GM10248 (cell line): ENCODE measurements at places on chromosomes 12 and 14.
A peak's percentile ranks its signal among the peaks of the same experiment; 100 is the strongest.

- no peak for DNase-seq
Measured at GRCh38 chr14:66022526-66022925, 463.6 kb upstream of the CCDC196 start.

- no peak for DNase-seq
Measured at GRCh38 chr12:86663716-86664115, 407.5 kb upstream of the MGAT4C start.

GRCh38 chr14:105709281-105710118 is 183.1 kb downstream of the TMEM121 start:
- no peak for DNase-seq

DNA sequence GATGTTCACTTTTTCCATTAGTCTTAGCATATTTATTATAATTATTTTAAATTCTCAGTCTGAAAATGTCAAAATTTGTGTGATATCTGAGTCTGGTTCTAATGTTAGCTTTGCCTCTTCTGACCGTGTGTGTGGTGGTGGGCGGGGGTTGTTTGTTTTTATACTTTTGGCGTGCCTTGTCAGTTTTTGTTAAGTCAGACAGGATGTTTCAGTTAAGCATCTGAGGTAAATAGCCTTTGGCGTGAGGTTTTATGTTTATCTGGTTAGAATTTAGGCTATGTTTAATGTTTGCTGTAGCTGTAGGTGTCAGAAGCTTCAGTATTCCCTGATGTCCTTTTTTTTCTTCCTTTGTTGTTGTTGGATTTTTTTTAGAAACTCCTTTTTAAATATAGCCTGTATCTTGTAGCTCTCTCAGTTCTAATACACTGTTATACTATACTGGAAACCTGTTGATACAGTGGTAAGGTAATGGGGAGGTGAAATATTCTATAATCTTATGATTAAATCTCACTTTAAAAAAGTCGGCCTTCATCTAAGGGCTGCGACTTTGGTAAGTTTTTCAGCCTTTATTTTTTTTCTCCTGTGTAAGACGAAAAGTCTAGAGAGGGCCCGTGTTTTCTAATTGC is 111.6 kb downstream of the SCAF11 start:
- DNase-seq, result no peak

- no peak for DNase-seq
Measured at GRCh38 chr14:44154874-44155273, 352.2 kb downstream of the FSCB start.

DNA sequence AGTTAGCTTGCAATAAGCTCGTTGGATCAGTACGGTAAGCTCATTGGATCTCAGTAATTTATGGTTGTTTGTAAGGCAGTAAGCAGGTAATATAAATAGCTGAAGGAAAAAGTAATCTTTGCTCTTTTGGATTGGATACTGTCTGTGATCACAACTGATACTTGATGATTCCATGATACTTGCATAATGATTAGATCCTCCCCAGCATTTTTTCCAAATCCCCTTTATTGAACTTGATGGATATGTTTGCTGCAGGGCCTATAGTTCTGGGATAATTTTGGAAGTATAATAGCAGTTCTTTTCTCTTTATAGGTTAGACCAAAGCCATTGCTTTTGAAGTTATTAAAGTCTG is 5.2 kb downstream of the MDM2 start:
- DNase-seq, result no peak

DNA sequence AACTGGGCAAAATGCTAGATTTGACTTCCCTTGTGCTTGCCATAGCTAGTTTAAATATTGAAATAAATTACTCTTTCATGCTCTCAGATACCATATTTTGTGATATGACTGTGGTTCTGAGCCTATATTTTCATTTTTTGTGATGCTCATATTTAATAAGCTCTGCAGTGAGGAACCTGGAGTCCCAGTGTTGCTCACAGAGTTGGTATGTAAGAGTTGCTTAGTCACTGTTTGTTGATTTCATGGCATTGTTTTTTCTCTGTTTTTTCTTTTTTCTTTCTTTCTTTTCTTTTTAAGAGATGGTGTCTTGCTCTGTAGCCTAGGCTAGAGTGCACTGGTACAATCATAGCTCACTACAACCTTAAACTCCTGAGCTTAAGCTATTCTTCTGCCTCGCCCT is 750.5 kb upstream of the TMEM132C start:
- no peak for DNase-seq

- DNase-seq, result no peak
Measured at GRCh38 chr14:101130861-101131260, 227.3 kb upstream of the RTL1 start.

- DNase-seq, result no peak
Measured at GRCh38 chr14:96090441-96091148, 51.4 kb downstream of the C14orf132 start.

- DNase-seq, result no peak
Measured at GRCh38 chr12:67786086-67786485, 137.5 kb downstream of the DYRK2 start.

DNA sequence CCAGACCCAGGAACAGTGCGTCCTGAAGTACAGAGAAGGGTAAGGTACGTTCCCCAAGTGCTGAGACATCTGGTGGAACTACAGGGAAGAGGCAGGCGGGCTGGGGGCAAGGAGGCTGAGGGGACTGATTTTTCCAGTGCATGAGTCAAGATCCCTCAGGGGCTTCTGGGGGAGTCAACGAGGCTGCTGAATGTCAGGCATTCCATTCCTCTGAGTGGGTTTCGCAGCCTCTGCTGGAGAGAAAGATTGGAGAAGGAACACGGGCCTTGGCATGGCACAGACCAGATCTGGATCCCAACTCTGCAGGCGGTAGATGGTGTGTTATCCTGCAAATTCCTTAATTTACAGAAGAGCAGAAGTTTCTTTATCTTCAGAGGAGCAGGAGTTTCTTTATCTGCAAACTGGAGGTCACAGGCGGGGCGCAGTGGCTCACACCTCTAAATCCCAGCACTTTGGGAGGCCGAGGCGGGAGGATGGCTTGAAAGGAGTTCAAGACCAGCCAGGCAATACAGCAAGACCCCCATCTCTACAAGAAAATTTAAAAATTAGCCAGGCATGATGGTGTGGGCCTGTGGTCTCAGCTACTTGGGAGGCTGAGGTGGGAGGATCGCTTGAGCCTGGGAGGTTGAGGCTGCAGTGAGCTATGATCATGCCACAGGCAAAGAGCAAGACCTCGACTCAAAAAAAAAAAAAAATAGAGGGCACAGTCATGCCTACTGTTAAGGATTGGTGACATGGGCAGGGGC is 132.6 kb upstream of the MAP1LC3B2 start:
- DNase-seq, result no peak

- DNase-seq, result no peak
Measured at GRCh38 chr14:77052281-77053044, 24.0 kb upstream of the IRF2BPL start.

DNA sequence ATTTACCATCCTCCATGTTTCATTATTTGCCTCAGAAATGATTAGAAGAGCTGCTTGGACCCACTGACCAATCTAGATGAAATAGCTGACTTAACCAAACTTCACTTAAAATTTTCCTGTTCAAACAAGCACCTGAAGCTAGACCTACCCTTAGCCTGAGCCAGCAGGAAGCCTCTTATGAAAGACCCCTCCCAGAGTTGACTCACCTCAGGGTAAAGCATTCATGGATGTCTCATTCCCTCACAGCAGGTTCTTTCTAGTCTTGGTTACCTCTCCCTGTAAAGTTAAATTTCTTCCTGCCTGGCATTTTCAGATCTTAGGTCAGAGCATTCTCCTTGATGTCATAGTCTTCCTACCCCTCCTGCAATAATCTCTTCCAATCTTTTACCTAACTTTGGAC is 1209.8 kb downstream of the FLRT2 start:
- no peak for DNase-seq

DNA sequence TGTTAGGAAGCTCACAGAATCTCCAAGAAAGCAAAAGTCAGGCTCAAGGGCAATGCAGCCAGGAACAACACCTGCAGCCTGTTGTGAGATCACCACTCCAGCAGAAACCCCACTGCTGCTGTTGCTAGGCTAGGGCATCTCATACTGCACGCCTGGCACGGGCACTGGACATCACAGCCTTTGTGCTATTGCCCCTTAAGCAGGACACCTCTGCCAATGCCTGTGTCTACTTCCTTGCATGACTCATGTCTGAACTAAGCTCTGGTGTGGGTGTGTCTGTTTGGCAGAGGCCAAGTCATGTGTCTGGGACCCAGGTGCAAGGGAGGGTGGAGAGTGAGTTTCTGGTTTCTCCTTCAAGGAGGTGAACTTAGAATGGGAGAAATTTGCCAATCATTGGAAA is 10.0 kb upstream of the DDX47 start:
- DNase-seq, result peak; percentile 68

- no peak for DNase-seq
Measured at GRCh38 chr14:74705613-74706500, 7.0 kb downstream of the AREL1 start.

GRCh38 chr14:44204061-44204835 is 302.8 kb downstream of the FSCB start:
- DNase-seq, result no peak

- DNase-seq, result no peak
Measured at GRCh38 chr12:45089411-45090075, 38.6 kb upstream of the DBX2 start.

GRCh38 chr14:67962215-67962644 is 142.7 kb downstream of the RAD51B start:
- DNase-seq, result peak; percentile 55

- DNase-seq, result no peak
Measured at GRCh38 chr12:124277394-124278241, 17.3 kb upstream of the RFLNA start.

GRCh38 chr12:5784462-5785130 is 160.5 kb downstream of the ANO2 start:
- no peak for DNase-seq

DNA sequence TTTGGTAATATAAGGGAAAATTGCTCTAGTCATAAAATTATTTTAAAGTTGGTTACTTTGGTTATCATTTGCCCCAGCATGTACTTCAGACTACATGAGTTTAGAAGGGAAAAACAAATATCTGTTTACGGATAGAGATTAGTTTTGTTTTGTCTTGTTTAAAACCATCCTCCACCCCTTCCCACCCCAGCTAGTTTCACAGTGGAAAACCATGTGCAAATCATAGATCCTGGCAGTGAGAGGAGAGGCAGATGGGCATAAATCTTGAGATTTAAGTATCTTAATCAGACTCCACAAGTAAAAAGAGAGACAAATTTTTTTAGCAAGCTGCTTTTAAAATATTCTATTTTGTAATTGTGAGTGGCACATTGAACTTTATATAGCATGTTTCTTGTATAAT is 424.7 kb downstream of the TMEM117 start:
- no peak for DNase-seq

GRCh38 chr14:101512376-101512695 is 49.0 kb upstream of the DIO3 start:
- no peak for DNase-seq

DNA sequence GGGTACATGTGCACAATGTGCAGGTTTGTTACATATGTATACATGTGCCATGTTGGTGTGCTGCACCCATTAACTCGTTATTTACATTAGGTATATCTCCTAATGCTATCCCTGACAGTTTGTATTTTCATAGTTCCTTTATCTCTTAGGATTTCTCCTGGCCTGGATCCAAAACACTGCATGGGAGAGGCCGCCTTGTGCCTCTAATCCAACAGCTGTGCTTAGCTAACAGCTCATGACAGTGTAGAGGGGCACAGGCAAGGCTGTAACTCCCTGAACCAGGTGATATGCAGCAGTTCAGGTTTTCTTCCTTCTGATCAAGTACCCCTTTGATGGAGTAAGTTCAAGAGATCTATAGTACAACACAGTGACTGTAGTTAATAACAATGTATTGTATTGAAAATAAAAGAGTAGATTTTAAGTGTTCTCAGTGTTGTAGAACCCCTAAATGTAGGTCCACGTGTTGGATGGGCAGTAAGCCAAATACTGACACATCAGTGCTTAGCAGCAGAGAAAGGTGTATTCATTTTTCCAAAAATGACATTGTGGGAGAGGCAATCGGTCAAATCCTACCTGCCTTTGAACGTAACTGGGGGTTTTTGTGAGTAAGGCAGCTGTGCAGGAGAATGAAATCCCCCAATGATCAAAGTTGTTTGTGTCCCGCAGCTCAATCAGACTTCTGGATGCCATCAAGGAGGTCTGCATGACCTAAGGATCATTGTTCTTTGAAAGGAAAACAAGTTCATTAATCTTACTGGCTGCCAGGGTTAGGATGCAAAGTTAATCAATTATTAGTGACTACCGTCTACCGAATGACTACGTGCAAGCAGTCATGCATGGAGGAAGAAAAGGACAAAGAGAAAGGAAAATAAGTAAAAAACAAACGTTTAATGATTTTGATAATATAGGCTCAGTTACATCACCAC is 89.3 kb upstream of the FGD4 start:
- no peak for DNase-seq

DNA sequence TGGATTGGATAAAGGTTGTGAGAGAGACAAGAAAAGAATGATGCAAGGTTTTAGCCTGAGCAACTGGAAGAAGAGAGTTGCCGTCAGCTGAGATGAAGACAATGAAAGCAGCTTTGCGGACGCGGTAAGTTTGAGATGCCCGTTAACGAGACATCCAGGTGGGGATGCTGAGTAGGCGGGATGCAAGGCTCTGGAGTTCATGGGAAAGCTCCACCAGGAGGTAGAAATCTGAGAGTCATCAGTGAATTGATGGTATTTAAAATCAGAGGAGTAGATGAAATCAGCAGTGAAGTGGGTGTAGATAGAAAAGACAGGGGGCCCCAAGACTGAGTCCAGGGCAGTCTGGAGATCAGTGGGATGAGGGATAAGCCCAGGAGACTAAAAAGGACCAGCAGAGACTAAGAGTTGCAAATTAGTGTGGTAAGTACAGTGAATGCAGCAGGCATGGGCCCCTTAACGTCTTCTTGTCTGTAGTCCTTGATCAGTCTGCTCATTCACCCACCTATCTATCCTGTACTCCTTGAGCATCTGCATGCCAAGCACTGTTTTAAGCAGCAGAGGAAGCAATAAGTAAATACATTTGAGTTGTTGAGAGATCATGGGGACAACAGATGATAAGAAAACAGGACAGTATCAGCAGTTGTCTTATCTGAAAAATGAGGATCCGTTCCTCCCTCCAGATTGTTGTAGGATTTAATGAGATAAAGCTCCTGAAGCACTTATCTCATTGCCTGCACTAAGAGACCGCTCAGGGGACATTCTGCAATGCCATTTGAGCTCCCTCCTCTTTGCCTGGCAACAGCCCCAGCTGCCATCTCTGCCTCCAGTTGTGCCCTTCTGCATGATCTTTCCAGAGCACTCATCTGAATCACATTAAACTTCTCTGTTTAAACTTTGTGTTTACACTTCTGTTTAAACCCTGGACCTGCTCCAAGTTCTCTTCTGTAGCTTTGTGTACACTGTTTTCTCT is 91.5 kb downstream of the APAF1 start:
- no peak for DNase-seq

- no peak for DNase-seq
Measured at GRCh38 chr14:81446279-81447007, 46.3 kb upstream of the STON2 start.

- DNase-seq, result no peak
Measured at GRCh38 chr12:53602176-53602864, 23.9 kb downstream of the ATF7 start.

DNA sequence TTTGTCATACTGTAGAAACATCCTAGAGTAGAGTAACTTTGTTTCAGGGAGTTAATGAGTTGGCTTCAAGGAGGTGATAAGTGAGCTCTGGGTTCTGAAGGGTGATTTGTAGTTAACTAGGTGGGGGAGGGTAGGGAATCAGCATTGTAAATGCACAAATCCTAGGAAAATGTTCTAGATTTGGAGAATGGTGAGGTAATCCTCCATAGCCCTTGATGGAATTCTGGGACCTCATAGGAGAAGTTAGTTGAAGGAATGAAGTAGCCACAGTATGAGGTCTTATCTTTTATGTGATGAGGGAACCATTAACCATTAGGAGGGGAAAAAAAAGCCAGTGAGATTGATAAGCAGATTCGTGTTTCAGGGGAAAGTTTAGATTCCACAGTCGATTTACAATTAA is 8.0 kb downstream of the CNOT2 start:
- DNase-seq, result no peak
